ENCODE measurements at places on chromosomes 2 and 18.

- no peak for DNase-seq
These were observed 96.7 kb downstream of the CCDC148 start for GRCh38 chr2:158359846-158360245.

DNA sequence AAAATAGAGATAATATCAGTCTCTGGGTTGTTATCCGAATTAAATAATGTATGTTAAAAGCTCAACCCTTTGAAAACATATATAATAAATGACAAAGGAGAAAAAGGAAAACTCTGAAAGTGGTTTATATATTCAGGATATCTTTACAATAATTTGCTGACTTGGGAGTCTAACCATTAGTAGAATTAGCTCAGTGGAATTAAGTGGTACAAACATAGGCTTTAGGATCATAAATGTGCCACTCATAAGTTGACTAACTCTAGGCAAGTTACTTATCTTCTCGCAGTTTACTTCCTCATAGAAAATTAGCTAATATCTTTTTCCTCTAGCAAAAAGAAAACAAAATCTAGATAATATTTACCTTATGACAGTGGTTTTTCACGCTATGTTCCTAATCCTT lies 44.6 kb downstream of the HEATR5B start:
- DNase-seq, result no peak

DNA sequence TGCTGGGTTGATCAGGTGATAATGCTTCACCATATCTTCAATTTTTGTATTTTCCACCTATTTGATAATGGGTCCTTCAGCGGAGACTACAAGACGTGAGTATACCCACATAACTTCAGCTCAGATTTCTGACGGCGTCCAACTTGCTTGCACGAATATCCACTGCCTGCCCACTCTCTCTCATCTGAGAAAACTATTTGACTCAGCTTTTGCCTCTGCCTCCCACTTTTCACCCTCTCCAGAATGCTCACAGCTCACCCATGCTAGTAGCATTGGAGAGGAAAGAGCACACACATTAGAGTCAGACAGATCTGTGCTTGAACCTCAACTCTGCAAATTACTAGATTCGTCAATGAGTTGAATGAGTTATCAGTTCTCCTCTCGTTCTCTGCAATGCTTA lies 166.8 kb downstream of the BCL2 start:
- no peak for DNase-seq

GRCh38 chr18:31876707-31877106 lies 66.2 kb downstream of the TRAPPC8 start:
- no peak for DNase-seq

GRCh38 chr2:225867071-225867470 lies 467.6 kb downstream of the NYAP2 start:
- no peak for DNase-seq

- no peak for DNase-seq
These were observed 458.6 kb downstream of the KCNJ3 start for GRCh38 chr2:155157065-155157464.

GRCh38 chr2:60577682-60578283 lies 24.3 kb upstream of the BCL11A start:
- DNase-seq, result no peak

- no peak for DNase-seq
These were observed 612.2 kb upstream of the VRK2 start for GRCh38 chr2:57434441-57434840.

DNA sequence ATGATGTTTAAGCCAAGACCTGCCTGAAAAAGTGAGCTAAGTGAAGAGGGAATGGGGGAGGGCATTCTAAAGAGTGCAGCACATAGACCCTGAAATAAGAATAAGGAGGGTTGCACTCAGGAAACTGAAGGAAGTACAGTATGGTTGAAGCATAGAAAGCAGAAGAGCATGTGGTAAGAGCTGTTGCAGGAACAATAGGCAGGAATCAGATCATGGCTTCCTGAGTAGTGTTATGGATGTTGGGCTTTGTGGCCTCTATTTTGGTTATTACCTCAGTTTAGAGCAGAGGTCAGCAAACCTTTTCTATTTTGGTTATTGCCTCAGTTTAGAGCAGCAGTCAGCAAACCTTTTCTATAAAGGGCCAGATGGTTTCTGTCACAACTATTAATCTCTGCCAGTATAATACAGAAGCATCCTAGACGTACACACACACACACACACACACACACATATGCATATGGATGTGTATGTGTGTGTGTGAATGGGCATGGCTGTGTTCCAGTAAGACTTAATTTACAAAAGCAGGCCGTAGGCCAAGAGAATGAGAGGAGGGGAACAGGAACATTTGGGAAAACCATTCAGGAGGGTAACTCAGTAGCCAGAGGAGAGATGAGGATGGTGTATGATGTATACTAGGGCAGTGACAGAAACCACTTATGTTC lies 91.1 kb upstream of the MYO3B start:
- DNase-seq, result no peak

DNA sequence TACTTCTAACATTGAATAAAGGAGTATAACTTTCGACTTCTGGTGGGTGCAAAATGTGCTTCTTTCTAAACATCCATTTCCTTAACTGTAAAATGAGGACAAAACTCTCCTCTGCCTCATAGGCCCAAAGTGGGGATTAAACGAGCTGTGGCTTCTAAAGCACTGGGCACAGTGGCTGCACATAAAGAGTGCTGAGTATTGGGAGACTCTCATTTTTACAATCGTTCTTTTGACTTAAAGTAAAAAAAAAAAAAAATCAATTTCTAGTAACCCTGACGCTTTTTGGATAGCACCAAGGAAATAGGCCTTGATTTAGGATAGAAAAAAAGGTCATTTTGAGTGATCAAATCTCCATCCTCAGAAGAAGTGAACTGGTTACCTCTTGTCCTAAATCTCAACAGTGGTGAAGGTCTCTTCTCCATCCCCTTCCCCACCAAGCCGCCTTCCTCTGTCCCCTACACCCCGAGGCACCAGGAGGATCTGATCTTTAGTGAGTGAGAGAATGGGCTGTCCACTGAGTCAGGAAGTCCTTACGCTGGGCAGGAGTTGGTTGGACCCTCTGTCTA lies 161.6 kb downstream of the DDX1 start:
- DNase-seq, result no peak

DNA sequence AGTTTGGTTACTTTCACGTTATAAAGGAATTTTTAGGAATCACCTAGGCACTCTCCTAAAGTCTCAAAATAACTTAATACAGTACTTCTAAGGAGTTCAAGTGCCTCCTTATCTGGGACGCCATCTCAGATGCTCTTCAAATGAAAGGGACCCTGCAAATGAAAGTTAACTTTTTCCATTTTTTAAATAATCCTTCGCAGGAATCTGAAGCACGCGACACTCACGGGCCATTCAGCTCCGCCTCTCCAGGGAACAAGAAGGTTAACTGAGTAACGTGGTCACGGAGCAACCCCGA lies 537 bp upstream of the ZC3H15 start:
- DNase-seq, result no peak

DNA sequence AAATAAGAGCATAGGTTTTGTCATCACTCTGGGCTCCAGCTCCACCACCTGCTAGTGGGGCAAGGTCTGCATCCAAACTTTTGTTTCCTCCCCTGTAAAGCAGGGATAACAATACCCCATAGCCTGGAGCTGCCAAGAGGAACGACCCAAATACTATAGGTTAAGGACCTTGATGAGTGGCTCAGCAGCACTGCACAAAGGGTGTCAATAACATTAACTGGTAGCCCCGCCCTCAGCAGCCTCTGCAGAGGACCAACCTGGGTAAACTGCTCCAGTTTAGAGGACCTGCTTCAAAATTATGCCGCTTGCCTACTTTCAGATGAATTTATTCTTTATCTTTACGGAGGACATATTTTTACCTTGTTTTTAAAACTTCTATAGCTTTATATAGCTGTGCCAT lies 65.8 kb upstream of the RIOK3 start:
- DNase-seq, result no peak

- DNase-seq, result no peak
These were observed 215.7 kb downstream of the MGAT5 start for GRCh38 chr2:134469516-134470115.

Measured in NCI-H460 (cell line).